ENCODE measurements at places on chromosomes 13 and 19.

DNA sequence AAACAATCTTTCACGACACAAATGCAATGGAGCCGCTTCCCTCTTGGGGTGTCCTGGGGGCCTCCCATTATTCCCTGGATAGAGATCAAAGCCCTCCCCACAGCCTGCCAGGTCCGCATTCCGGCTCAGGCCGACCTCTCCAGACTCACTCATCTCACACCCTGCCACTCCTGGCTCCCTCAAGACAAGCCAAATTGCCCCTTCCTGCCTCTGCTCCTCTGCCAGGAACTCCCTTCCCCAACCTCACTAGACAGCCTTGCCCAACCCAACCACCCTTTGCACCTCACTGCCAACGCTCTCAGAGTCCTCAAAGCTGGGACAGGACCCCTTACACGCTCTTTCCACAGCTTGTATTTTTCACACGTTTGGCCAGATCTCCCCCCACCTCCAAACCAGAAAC lies 1.5 kb downstream of the ABHD17A start:
- DNase-seq: no peak

- DNase-seq: no peak
Measured at GRCh38 chr19:30566681-30567420, 194.7 kb downstream of the ZNF536 start.

DNA sequence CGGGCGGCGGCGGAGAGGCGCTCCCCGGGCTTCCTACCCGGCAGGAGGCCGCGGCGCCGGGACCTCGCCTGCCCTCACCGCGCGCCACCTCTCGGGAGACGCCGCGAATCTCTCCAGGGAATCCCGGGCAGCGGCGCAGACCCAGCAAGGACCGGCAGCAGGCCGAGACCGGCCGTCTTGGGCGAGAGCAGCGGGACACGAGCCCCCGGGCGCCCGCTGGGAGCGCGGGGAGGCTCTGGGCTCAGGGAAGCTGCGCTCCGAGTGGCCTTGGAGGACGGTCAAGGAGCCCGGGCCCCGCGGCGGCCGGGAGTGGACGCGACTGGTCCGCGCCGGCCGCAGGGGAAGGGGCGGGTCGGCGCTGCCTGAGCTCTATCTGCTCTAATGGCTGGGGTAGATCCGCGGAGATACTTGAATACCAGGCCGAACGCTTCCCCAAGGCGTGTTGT lies 14.7 kb downstream of the CDX2 start:
- peak; percentile 20 for DNase-seq

DNA sequence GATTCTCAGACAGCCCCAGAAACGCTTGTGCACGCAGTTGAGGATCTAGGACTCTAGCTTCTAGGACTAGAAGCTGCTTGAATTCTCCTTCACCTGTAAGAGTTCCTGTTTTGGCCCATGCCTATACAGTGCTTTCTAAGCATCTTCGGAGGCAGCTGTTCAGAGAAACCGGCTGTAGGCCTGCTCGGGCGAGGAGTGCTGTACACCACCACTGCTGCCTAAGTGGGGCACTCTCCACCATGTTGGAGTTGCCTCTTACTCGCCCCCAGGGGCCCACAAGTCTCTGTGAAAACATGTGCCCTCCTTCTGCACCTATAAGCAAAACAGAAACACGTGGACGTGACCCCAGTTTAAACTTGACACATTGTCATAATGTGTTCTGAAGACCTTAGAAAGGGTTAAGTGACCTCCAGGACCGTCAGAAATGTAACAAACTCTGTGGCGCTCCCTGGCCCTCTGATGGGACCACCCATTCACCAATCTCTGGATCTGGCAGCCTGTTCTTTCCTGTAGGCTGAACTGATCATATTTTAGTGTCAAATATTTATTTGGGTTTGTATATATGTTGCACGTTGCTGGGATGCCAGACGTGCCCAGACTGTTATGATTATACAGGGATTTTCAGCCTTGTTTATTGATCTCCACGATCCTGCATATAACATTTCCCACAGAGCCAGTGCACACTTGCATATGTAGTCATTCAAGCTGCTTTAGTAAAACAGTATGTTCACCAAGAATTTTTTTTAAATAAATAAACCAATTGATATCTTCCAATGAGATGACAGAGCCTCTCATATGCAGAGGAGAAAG lies 60.8 kb downstream of the C13orf42 start:
- DNase-seq: no peak

DNA sequence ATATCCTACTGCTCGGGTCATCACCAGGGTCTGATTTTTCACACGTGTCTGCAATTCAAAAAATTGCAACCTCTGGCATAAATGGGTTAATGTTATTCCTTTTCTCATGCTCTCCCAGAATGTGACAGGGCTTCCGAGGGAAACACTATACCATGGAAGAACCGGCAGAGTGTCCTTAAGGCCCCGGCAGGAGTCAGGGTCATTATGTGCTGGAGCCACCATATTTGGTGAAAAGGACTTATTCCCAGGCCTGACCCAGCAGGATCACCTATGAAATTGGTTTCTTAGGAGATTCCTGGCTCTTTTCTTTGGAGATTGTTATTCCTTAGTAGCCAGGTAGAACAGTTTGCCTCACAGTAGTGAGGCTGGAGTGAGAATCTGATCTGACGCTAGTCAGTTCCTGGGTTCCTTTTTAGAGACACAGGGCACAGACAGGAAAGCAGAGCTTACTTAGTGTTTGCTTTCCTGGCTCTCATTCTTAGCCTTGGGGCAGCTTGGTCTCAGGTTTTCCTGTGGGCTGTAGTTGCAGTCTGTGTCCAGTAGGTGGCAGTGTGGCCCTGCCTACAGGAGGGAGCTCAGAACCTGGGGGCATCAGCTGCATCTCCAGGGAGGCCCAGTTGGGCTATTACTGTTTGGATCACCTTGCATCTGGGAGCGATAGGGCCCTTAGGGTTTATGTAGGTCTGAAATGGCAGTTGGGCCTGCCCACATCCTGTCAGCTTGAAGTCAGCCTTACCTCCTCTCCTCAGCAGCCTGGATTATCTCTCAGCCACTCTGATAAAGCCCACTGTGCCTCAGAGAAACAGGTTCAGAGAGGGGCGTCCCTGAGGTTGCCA lies 12.4 kb downstream of the SNRNP70 start:
- peak; percentile 61 for DNase-seq

- no peak for DNase-seq
Measured at GRCh38 chr13:64453831-64454230, 2776.3 kb downstream of the PCDH9 start.

DNA sequence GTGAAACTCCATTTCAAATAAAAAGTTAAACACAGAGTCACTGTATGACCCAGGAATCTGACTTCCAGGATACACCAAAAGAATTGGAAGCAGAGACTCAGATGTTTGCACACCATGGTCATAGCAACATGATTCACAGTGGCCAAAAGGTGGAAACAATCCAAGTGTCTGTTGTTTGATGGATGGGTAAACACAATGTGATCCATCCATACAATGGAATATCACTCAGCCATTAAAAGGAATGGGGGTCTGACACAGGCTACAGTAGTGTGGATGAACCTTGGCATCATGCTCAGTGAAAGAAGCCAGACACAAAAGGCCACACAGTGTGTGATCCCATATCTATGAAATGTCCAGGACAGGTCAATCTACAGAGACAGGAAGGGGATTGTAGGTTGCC lies 174.3 kb downstream of the PTPRS start:
- DNase-seq: no peak

- DNase-seq: no peak
Measured at GRCh38 chr13:111323549-111323948, 3.1 kb downstream of the TEX29 start.

- no peak for DNase-seq
Measured at GRCh38 chr19:56547535-56547934, 8.8 kb downstream of the ZFP28 start.

DNA sequence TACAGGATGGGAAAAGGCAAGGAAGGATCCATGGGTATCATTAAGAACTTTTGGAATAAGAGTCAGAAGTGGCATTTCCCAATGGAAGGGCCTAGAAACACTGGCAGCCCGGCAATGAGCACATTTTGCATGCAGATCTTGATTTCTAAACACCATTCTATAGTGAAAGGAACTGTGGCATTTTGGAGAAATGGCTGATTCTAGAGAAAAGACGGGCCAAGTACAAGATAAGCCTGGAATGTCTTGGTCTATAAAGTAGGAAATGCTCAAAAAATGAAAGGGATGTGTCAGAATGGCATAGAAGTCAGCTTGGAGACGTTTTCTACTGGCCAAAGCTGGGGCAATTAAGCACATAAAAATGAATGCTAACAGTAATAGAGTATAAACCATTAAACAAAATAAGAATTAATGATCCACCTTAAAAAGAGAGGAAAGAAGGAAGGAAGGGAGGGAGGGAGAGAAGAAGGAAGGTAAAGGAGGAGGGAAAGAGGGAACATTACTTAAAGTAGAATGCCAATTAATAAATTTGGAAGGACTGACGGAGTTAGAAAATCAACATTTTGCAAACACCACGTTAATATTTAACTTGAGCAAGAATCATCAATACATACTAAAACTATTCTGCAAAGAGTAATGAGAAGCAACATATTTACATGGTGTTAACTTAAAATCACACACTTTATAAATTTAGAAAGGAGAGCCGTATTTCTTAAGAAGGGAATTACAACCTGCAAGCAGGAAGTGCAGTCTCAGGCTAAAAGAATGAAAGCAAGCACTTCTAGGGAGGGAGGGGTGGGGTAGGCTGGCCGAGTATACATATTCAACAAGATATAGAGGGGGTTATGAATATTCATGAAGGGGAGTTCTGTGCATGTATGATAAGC lies 78.9 kb downstream of the ANKRD10 start:
- no peak for DNase-seq

DNA sequence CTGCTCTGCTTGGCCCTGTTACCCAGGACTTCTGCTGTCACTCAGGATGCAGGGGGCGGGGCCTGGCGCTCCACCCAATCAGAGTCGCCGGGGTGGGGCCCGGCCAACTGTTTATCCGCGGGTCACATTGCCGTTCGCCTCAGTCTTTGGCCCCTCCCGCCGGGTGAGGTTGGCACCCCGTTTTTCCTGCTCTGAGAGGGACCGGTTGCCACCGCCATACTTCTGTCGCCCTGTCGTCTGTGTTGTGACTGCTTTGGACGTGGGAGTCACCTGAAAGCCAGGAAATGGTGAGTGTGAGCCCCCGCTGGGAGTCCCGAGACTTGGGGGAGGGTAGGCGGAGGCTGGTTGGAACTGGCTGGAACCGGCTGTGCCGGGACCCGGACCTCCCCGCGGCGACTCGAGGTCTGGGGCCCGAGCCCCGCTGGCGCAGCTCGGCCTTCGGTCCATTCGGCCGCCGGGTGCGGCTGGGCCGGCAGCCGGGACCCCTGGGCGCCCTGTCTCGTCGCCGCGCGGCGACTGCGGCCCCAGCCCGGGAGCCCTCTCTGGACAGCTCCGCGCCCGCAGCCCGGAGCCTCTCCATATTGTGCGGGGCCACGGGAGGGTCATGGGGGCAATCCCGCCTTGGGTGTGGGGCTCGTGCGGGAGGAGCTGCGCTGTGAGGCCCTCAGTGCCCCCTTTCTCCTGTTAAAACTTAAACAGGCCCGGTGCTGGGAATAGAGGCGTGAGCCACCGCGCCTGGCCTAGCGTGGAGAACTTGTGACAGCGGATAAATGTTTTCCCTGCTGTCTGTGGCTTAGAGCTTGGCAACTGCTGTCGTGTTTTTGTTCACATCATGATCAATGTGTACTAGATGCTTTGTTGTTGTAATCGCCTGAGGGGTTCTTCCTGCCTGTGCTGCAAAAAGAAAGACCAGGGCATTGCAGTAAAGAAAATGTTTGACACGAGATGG lies at the start of gene ZNF844:
Gene ZNF844, plus strand, starts transcription at position 142 of the 949 bp plus-strand sequence. Its CDS starts 143 bp downstream, at position 285.
- peak; percentile 83 for DNase-seq

- DNase-seq: no peak
Measured at GRCh38 chr19:3061182-3062161, 823 bp downstream of the TLE5 start.

DNA sequence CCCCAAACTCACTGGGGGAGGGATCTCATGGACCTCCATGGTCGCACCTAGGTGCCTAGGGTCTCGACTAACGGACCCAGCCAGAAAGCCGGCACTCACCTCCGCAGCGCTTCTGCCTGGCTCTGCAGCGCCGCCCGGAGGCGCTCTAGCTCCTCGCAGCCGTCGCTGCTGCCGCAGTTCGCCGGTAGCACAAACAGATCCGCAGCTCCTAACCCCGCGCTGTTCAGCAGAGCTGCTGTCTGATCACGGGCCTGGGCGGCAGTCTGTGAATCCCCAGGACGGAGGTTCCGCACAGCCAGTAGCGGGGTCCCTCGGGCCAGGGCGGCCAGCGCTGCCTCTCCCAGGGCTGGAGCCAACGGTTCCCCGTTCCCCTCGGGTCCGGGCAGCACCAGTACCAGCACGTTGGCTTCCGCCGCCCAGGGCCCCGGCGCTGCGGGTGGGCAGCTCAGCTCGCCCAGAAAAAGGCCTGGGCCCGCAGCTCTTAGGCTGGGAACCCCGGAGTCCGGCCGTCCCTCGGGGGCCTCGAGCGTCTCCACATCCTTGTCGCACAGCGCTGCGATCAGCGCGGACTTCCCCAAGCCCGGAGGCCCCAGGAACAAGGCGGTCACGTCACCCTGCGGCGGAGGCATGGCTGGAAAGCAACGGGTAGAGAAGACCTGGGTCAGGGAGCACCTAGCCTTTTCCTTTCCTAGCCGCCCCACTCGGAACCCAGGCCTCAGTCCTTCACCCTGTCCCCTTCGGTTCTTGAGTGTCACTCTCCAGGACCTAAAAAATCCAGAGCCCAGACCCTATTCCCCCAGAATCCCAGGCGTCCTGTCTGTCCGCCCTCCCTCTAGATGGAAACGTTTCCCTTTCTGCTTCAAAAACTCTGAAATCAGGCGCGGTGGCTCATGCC lies 977 bp downstream of the IRGQ start:
- DNase-seq: peak; percentile 67

GRCh38 chr13:32025730-32026129 lies 5.8 kb upstream of the FRY start:
- DNase-seq: no peak

- no peak for DNase-seq
Measured at GRCh38 chr19:53942001-53942786, 20.5 kb upstream of the CACNG8 start.

GRCh38 chr13:110874508-110874960 lies 40.3 kb downstream of the ANKRD10 start:
- DNase-seq: peak; percentile 74

DNA sequence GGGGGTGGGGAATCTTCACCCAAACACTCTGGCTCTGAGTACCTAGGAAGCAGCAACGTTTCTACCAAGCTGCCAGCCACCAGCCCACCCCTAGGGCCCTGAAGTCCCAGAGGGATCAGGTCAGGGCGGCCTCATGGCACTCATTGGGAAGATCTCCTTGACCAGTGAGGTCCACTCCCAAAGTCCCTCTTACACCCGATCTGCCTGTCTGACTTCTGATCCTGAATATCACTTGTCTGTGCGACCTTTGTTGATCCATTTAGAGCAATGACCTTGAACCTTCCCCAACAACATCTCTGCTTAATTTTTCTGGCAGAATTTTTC lies 2.1 kb upstream of the GNA15 start:
- DNase-seq: no peak

- DNase-seq: no peak
Measured at GRCh38 chr19:38411041-38411712, 8.3 kb downstream of the FAM98C start.

DNA sequence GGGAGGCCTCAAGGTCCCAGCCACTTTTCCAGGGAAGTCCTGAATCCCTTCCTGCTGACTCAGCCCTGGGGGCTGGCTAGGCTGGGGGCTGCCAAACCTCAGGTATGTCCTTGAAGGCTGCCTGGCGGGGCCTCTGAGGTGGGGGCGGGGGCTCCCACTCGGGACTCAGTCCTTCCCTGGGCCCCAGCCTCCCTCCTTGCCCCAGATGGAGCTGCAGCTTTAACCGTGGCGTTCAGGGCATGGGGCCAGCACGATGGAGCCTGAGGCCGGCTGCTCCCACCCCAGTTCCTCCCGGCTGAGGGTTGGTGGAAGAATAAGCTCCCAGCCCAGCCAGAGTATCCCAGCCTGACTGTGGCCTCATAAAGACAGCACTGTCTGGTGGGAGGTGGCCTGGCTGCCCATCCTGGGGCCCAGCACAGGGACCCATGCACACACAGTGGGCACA lies 12.4 kb downstream of the CILP2 start:
- DNase-seq: no peak
